CD4-positive, alpha-beta memory T cell (primary cell): ENCODE measurements at places on chromosomes 16 and 17. TPM values are rescaled to one million over a fixed set of nuclear protein-coding genes. Genes with fewer than 3 reads are reported as not detected.
A peak's percentile ranks its signal among the peaks of the same experiment; 100 is the strongest.

- no peak for DNase-seq
Measured at GRCh38 chr17:45286286-45286685, 24.4 kb upstream of the SPATA32 start.

DNA sequence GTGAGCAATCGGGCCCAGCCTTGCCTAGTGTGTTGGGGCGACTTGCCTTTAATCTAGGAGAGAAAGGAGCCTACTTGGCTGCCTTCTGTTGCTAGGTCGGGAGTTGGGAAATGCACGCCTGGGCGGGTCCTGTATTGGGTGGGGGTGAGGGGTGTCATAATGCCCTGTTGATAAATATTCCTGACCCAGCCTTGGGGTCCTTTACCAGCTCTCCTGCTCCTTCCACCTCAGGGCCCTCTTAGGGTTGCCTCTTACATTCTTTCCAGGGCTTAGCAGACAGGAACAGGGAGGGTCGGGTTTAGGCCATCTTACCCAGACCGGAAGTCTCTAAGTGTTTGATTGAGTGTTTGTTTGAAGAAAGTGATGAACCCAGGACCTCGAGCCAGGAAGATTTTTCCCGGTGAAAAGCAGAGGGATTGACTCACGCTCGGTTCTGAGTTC is 112.9 kb downstream of the SEC14L1 start:
- DNase-seq = no peak

- DNase-seq = no peak
Measured at GRCh38 chr16:30785126-30786106, 1.6 kb downstream of the ZNF629 start.

DNA sequence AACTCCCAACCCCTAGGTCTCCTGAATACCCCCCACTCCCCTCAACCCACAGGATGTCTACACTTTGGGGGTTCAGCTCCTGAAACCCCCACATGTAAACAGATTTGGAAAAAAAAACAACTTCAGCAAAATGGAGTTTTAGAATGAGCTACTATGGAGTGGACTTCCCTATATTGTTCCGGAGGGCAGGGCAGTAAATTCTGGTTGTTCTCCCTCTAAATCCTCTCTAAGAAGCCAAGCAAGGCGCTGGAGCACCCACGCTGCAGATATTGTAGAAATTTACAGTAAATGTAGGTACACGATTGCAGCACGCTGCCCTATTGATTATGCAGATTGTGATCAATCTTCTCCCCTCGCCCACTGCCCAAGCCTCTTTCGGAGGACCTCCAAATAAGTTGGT is 8.5 kb upstream of the ZFHX3 start:
- no peak for DNase-seq

- no peak for DNase-seq
Measured at GRCh38 chr17:82938486-82938872, 98.7 kb upstream of the ZNF750 start.

GRCh38 chr17:15238676-15239422 is 26.3 kb downstream of the PMP22 start:
- DNase-seq = no peak

GRCh38 chr17:49496183-49496866 is 1.2 kb downstream of the NGFR start:
- DNase-seq = peak; percentile 80

DNA sequence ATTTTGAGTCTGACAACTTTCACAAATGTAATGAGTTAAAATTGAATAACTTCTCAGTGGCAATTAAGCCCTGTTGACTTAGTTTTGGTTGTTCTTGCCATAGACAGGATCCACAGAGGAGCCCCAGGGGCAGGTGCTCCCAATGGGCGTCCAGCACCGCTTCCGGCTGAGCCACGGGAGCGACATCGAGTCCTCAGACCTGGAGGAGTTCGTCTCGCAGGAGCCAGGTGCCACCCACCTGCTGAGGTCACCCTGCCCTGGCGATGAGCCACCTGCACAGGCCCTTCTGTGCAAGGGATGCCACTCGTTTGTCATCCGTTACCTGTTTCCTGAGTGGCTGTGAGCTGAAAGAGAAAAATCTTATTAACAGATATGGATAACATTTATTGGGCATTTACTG is 10.7 kb downstream of the CCDC40 start:
- DNase-seq = no peak

DNA sequence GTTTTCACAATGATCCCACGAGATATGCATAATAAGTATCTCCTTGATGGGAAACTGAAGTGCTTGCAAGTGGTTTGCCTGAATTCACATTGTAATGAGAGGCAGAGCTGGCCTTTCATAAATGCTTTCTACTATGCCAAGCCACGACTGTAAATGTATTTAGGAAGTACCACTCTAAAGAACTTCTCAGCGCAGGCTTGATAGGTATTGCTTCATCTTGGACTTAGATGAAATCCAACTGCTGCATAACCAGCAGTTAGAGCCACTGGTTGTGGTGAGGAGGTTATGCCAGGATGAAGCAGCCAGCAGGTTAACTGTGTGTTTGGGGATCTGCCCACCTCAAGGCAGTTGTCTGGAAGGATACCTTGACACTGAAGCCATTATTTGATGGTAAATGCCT is 26.8 kb downstream of the MARCHF10 start:
- no peak for DNase-seq

GRCh38 chr17:31390426-31390747 is 1.1 kb upstream of the RAB11FIP4 start:
- DNase-seq = no peak

GRCh38 chr16:75811020-75811634 is 84.8 kb upstream of the CPHXL start:
- DNase-seq = no peak

DNA sequence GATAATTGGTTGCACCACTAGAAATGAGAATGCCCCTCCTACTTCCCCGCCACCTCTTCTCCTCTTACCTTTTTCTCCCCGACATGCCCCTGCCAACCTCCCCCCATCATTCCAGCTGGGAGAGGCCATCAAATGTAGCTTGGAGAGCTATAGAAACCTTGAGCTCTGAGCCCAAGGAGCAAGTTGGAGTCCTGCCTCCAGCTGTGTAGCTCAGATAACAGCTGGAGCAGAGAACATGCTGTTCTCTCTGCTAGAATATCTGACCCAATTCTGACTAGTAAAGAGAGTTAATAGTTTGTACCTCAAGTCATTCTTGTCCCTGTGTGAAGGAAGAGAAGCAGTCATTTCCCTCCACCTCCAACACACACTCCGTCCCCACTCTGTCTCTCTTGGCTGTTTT is 490.3 kb downstream of the MAF start:
- DNase-seq = no peak

DNA sequence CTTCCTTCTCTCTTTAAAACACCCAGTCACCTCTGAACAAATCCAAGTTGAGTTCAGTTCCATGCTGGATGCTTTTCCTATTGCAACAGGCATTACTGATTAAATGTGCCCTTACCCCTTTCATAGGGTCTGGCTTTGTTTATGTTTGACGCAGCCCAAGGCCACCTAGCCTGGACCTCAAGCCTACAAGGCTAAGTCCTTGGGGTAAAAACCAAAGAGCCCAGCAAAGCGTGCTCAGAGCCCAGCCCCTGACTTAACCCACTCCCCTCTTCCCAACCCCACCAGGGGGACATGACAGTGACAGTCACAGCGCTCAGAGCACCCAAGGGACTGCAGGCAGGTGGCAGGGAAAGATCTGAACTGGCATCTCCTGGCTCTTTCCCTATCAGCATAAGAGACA is 200.6 kb downstream of the XYLT1 start:
- no peak for DNase-seq

Gene TAF15
- 11.2 TPM for polyA plus RNA-seq

Gene DDX5
- polyA plus RNA-seq = 1,577 TPM

Gene GUCY2D
- polyA plus RNA-seq = 0.18 TPM

Gene FOXL1
- not detected for polyA plus RNA-seq
